ENCODE measurements at places on chromosomes 1 and 21.

DNA sequence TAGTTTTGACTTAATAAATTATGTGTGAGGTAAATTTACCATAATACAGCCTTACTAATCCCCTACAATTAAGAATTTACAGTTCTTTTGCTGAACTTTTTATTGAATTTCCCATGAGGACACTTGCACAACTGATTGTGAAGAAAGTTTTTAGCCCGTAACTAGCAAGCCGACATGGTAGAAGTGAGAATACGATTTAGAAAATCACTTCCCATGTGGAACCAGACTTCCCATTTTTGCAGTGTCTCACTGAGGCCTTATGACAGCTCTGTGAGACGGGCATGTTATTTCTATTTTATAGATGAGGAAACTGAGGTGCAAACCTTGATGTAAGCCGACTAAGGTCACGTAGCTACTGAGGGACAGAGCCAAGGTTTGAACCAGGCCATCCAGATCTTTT lies 32.5 kb upstream of the LMO4 start:
- DNase-seq: no peak

- peak; percentile 76 for DNase-seq
These were observed 102.3 kb upstream of the TMPRSS2 start for GRCh38 chr21:41610042-41610839.

- DNase-seq: peak; percentile 97
These were observed 2.1 kb downstream of the EVA1B start for GRCh38 chr1:36321119-36321951.

GRCh38 chr1:105362438-105362837 lies 1612.7 kb downstream of the AMY1C start:
- no peak for DNase-seq

DNA sequence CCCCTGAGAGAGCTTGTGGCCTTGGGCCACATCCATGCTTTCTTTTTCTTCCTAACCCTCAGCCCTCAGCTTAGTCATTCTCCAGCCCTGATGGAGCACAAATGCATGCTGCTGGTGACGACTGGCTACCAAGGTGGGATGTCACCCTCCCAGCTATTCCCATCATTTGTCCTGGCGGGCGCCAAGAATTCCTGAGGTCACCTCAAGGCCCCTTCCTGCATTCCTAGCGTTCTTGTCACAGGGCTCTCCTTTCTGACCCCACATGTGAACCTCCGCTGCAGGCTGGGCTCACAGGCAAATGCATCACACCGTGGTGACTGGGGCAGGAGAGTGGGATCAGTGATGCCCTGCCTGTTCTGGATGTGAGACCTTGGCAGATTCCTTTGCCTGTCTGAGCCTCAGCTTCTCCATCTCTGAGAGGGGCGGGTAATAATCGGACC lies 53.4 kb upstream of the IFFO2 start:
- peak; percentile 96 for DNase-seq

- peak; percentile 89 for DNase-seq
These were observed at the start of gene CENPS for GRCh38 chr1:10430216-10431069. Gene CENPS (plus strand): TSS chr1:10430433. CDS start chr1:10430518, 85 bp downstream.

DNA sequence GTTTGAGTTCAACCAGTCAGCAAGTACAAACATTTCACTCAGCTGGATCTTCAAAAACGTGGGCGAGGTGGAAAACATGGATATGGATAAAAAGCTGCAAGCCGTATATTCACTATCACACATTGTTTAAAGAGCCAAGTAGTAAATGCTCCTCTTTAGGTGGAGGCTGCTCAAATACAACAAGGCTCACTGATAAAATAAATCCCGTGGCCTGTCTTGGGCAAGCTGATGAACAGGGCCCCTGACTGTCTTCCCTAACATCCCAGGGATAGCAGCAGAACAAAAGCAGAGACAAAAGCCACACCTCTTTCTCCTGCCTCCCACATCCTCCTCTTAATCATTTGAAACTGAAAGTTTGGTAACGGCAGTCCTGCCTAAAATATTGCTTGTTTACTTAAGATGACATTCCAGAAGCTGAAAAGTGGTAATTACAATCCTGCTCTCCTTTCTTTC lies 357.7 kb downstream of the TTLL7 start:
- peak; percentile 43 for DNase-seq

DNA sequence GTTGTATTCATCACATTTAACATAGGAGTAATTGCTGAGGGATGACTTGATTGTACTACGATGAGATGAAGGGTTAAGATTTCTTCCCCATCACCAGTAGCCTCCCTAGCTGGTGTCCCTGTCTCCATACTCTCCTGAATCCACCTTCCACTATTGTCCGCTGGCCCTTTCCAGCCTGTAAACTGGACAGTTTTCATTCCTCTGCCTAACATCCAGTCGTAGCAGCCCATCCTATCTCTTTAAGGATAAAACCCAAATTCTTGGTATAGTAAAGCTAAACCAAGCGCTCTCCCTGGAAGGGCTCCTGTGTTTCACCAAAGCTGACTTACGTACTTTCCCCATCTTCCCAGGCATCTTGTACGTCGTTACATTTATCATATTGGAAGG lies 670 bp downstream of the COX20 start:
- DNase-seq: peak; percentile 56

GRCh38 chr21:37419228-37419906 lies 52.8 kb downstream of the DYRK1A start:
- no peak for DNase-seq

- no peak for DNase-seq
These were observed 53.4 kb downstream of the AGPAT3 start for GRCh38 chr21:43918385-43918947.

- no peak for DNase-seq
These were observed 813.4 kb downstream of the ADGRL2 start for GRCh38 chr1:82614090-82614489.

DNA sequence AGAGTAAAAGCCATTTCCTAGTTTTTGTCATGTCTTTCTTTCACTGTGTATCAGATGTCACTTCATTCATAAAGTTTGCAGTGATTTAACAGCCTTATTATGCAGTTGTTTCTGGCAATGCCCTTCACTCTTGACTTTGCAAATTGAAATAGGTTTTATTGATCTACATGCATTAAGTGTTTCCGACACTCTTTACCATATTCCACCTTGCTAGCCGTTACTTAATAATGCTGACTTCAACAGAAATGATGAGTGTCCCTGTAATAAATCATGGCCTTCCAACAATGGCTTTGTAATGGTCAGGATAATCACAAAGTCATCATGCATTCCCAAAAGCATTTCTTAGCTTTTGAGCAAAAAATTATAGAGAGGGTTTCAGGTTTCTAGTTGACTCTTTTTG lies 236.8 kb upstream of the FMN2 start:
- no peak for DNase-seq

DNA sequence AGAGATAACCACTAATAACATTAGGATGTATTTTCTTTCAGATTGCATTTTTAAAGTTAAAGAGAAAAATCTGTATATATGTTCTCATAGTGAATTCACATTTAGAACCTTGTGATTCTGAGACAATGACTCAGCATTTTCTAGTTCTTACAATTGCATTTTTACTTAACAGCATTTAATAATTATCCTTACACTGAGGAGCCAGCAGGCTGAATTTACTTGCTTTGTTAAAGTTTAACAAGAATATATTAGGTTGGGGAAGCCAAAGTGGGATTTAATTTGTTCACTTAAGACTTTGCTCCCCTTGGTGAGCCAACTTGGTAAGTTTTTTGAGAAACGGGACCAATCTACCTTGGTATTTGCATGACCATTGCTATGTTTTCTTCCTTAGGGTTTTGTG lies 4.5 kb downstream of the PATJ start:
- peak; percentile 50 for DNase-seq

- DNase-seq: peak; percentile 47
These were observed 766 bp downstream of the AGO4 start for GRCh38 chr1:35808450-35809113.

DNA sequence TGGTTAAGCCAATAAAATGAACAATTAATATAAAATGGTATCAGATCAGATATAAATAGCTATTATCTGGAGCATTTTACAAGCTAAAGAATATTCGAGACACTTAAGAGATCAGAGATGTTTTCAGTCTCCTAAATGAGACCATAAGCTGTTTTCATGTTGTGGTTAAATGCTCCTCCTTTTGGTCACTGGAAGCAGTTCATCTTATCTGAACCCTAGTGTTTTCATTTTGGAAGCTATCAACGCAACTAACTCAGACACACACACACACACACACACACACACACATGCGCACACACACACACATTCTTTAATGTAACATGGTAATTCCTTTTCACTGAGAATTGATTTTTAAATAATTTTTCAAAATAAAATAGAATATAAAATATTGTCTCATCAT lies 10.0 kb upstream of the LRRC8C start:
- no peak for DNase-seq

DNA sequence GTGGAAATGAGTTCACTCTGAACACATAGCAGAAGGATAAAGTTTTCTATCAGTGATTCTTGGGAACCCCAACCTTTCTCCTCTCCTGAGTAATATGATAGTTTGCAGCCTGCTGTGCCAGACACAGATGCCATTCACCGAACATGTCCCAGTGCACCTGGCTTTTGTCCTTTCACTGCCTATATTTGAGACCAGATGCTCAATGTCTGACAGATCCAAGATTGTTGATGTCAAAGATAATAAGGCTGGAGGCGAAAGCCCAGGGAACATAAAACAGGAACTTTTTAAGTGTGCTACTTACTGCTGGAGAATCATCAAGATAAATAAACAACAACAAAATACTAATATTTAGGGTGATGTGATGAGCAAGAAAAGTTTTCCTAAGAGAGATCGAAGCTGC lies 139.3 kb downstream of the TIAM1 start:
- no peak for DNase-seq

DNA sequence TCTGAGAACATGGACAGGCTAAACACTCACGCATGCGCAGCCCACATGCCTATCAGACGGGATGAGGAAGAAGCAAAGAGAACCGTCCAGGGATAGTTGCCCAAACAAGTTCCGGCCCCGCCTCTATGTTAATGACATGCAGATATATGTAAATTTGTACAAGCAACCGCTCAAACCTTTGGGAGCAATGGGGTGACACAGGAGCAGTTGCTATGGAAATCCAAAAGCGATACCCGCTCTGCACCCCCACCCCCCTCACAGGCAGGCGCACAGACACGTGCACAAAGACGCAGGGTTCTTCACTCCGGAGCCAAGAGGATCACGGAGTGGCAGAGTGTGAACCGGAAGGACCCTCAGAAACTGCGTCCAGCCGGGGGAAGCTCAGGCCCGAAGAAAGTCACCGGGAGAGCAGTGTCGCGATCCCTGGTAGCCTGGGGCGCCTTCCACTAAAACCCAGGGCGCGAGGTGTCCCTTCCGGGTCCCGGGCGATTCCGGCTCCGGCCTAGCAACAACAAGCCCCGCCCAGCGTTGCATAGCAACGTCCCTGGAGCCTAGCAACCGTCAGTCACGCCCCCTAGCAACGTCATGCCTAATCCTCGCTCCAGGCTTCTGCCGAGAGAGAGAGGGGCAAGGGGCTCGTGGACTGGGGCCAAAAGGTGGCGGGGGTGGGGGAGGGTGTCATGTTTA lies 24.1 kb upstream of the ADGRB2 start:
- peak; percentile 91 for DNase-seq

- no peak for DNase-seq
These were observed 116.9 kb downstream of the HLCS start for GRCh38 chr21:36849461-36850105.

- DNase-seq: peak; percentile 62
These were observed 164.6 kb downstream of the ACTL8 start for GRCh38 chr1:17919525-17920439.

- peak; percentile 23 for DNase-seq
These were observed 352.4 kb downstream of the USP25 start for GRCh38 chr21:16082038-16082816.

DNA sequence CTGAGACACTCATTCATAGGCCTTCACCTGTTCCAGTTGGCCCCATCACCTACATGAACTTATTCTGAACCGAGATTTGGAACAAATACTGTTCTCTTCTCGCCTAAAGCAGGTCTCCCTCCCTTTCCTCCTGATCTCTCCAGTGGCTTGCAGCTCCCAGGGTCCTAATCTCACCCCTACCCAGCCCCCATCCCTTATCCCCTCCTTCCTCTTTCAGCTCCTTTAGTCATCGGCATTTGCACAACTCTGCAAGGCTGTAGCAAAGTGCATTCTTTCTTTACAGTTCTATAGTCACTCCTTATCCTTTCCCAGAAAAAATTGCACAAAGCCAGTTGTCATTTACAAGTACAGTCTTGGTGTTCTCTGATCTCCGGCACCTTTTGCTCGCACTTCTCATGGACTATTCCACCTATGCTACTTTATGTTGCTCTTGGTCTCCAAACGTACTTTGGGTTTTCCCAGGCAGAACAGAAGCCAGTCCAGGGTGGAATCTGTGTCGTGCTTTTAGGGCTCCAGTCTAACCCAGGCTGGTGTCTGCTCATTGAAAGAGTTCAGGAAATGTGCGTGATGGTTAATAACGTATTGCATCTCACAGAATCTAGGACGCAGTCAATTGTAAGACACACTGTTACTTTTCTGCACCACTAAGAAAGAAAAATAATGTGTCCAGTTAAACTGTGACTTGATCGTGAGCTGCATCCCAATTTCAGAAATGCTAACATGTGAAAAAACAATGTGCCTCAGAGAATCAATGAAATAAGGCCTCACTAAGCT lies 965 bp downstream of the ABCA4 start:
- DNase-seq: peak; percentile 47

GRCh38 chr1:236009191-236009590 lies 55.7 kb downstream of the NID1 start:
- DNase-seq: peak; percentile 29

DNA sequence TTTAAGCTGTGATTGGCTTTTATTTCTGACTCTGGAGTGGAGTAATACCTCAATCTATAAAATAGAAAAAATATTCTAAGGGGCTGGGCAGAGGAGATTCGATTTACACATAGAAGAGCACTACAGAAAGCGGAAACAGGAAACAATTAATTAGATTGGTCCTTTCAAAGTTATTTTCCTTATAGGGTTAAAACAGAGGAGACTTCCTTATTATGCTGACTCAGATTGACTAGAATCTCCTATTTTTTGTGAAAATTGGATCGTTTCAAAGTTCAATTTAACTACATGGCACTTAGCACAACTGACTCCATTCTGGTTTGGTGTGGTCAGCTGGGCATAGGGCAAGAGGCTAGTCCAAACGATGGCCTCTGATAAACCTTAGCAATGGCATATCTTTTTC lies 48.3 kb upstream of the NCAM2 start:
- DNase-seq: no peak

- DNase-seq: peak; percentile 55
These were observed 27.8 kb downstream of the COL18A1 start for GRCh38 chr21:45432575-45433255.

All from EH (cell line).